ENCODE measurements at places on chromosomes 2 and 18. TPM values are rescaled to one million over a fixed set of nuclear protein-coding genes. Genes with fewer than 3 reads are reported as not detected.

- no peaks in the 10 kb centered on the region for H3K36me3 ChIP-seq
- no peak for DNase-seq
- H3K4me3 ChIP-seq: peak overlapping the region; percentile 82
- no peaks in the 10 kb centered on the region for H3K27me3 ChIP-seq
Observed at GRCh38 chr2:128901572-128902391, 583.1 kb upstream of the HS6ST1 start.

- H3K27me3 ChIP-seq: no peaks in the 10 kb centered on the region
- no peak overlapping the region for H3K4me3 ChIP-seq
- no peaks in the 10 kb centered on the region for H3K36me3 ChIP-seq
- no peaks in the 10 kb centered on the region for H3K4me1 ChIP-seq
- no peak overlapping the region for H3K27ac ChIP-seq
Observed at GRCh38 chr18:78922856-78923255, 56.8 kb upstream of the SALL3 start.

GRCh38 chr2:190136259-190136658 lies 73.7 kb upstream of the MSTN start:
- no peaks in the 10 kb centered on the region for H3K27me3 ChIP-seq
- DNase-seq: no peak
- H3K4me3 ChIP-seq: no peak overlapping the region
- no peaks in the 10 kb centered on the region for H3K4me1 ChIP-seq
- H3K36me3 ChIP-seq: peaks cover 6% of the 10 kb centered on the region

GRCh38 chr18:57025540-57025939 lies 121.3 kb upstream of the BOD1L2 start:
- no peak overlapping the region for H3K4me3 ChIP-seq
- H3K27ac ChIP-seq: no peak overlapping the region
- H3K27me3 ChIP-seq: no peaks in the 10 kb centered on the region
- H3K4me1 ChIP-seq: peaks cover 13% of the 10 kb centered on the region
- peaks cover 40% of the 10 kb centered on the region for H3K36me3 ChIP-seq

- no peak for DNase-seq
- no peak overlapping the region for H3K4me3 ChIP-seq
- H3K36me3 ChIP-seq: no peaks in the 10 kb centered on the region
Observed at GRCh38 chr18:6486764-6487426, 72.2 kb upstream of the L3MBTL4 start.

- peak overlapping the region; percentile 94 for H3K4me3 ChIP-seq
- no peaks in the 10 kb centered on the region for H3K36me3 ChIP-seq
- no peak for DNase-seq
- no peaks in the 10 kb centered on the region for H3K27me3 ChIP-seq
- peak overlapping the region; percentile 96 for H3K27ac ChIP-seq
Observed at GRCh38 chr2:233354971-233355574, 779 bp downstream of the DGKD start.

DNA sequence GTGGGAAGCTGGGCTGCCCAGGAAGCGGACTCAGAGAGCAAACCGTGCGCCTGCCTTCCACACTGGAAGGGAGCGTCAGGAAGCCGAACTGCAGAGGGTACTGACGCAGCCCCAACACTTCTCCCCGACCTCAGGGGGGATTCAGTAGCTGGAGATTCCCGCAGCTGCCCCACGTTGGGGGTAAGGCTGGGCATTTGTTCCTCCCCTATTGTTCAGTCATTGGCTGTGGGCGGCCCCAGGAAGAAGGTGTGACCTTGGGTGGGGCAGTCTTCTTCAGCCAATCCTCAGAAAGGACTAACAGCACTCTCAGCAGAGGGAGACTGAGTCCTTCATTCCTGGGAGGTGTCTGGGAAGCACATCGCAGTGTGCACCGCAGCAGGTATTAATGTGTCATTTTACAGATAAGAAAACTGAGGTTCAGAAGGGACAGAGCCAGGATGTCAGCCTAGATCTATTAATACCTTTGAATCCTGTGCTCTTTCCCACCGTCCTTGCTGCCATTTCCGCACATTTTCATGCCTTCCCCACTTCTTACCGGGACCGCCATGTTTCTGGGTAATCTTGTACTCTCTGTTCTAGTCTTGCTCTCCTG lies 12.1 kb upstream of the C18orf32 start:
- no peak for DNase-seq
- no peak overlapping the region for H3K4me3 ChIP-seq
- H3K27me3 ChIP-seq: peaks cover 14% of the 10 kb centered on the region
- no peak overlapping the region for H3K27ac ChIP-seq
- H3K4me1 ChIP-seq: no peaks in the 10 kb centered on the region
- H3K36me3 ChIP-seq: no peaks in the 10 kb centered on the region

- DNase-seq: no peak
- H3K4me3 ChIP-seq: no peak overlapping the region
- H3K27ac ChIP-seq: no peak overlapping the region
- peaks cover 14% of the 10 kb centered on the region for H3K36me3 ChIP-seq
- no peaks in the 10 kb centered on the region for H3K4me1 ChIP-seq
- H3K27me3 ChIP-seq: no peaks in the 10 kb centered on the region
Observed at GRCh38 chr2:68577183-68577582, 66.2 kb upstream of the PROKR1 start.

- H3K36me3 ChIP-seq: no peaks in the 10 kb centered on the region
- no peak for DNase-seq
- no peak overlapping the region for H3K27ac ChIP-seq
- H3K4me1 ChIP-seq: no peaks in the 10 kb centered on the region
- no peak overlapping the region for H3K4me3 ChIP-seq
Observed at GRCh38 chr2:220455351-220455990, 828.0 kb downstream of the SLC4A3 start.

- H3K4me1 ChIP-seq: no peaks in the 10 kb centered on the region
- no peak for DNase-seq
- H3K36me3 ChIP-seq: no peaks in the 10 kb centered on the region
Observed at GRCh38 chr18:11316546-11316945, 167.2 kb upstream of the PIEZO2 start.

DNA sequence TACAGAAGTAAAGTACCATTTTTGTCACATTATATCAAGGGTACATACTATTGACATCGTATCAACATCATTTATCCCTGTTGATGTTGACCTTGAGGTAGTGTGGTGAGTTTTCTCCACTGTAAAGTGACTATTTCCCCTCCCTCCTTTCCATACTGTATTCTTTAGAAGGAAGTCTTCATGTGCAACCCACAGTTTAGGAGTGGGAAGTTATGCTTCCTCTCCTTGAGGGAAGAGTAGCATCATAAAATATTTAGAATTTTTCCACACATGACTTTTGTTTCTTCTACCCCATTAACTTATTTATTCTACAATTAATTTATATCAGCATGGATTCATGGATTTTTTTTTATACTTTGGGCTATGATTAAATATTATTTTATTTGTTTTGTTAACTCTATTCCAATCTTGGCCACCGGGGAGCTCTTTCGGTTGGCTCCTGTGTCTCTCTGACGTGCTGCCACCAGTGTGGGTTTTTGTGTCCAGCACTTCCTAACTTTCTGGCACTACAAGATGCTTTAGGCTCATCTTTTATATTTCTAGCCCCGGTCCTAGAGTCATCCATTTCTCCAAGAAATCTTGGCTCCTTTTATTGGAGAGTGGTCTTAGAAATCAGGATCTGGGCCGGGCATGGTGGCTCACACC lies 19.0 kb downstream of the AQP12B start:
- H3K36me3 ChIP-seq: peaks cover 9% of the 10 kb centered on the region
- no peak overlapping the region for H3K4me3 ChIP-seq
- H3K4me1 ChIP-seq: no peaks in the 10 kb centered on the region
- peaks cover 27% of the 10 kb centered on the region for H3K27me3 ChIP-seq
- no peak for DNase-seq

DNA sequence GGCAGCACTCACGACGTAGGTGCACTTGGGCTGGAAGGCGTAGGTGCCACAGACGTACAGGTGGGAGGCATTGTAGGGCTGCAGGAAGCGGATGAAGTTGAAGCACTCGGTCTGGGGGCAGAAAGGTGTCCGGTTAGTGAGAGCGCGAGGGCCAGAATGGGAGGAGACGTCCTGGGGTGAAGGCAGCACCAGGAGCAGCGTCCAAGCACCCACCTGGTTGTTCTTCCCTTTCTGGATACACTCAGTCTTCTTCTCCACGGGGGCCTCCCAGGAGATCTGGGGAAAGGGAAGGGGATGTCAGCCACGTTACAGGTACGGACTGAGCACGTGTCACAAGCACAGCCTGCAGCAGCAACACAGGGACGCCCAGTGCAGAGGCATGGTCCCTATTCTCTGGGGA lies 4.2 kb downstream of the SEMA4C start:
- peaks cover 17% of the 10 kb centered on the region for H3K27me3 ChIP-seq
- DNase-seq: no peak
- H3K36me3 ChIP-seq: no peaks in the 10 kb centered on the region

GRCh38 chr2:3005859-3006501 lies 371.6 kb downstream of the EIPR1 start:
- DNase-seq: no peak
- no peak overlapping the region for H3K27ac ChIP-seq
- peaks cover 38% of the 10 kb centered on the region for H3K27me3 ChIP-seq
- no peak overlapping the region for H3K4me3 ChIP-seq

GRCh38 chr18:25180973-25181548 lies 170.9 kb downstream of the ZNF521 start:
- H3K27ac ChIP-seq: no peak overlapping the region
- H3K4me3 ChIP-seq: no peak overlapping the region
- no peak for DNase-seq
- H3K4me1 ChIP-seq: no peaks in the 10 kb centered on the region

FBXO48 gene
- polyA plus RNA-seq: 0.49 TPM

INPP5D gene
- polyA plus RNA-seq: 101 TPM

MYL1 gene
- not detected for polyA plus RNA-seq

ITGAV gene
- 0.74 TPM for polyA plus RNA-seq

MREG gene
- 0.95 TPM for polyA plus RNA-seq

CSRNP3 gene
- polyA plus RNA-seq: not detected

CXCR1 gene
- polyA plus RNA-seq: not detected

NCL gene
- 455 TPM for polyA plus RNA-seq

MRPS5 gene
- polyA plus RNA-seq: 48.2 TPM

EFHD1 gene
- polyA plus RNA-seq: not detected

DYSF gene
- polyA plus RNA-seq: not detected

FBLN7 gene
- polyA plus RNA-seq: 0.18 TPM

TCF23 gene
- not detected for polyA plus RNA-seq

CXXC1 gene
- 70.3 TPM for polyA plus RNA-seq
